Daoy (cell line): ENCODE measurements at places on chromosomes 4 and X. TPM values are rescaled to one million over a fixed set of nuclear protein-coding genes. Genes with fewer than 3 reads are reported as not detected.

GRCh38 chr4:127604949-127605709 is 27.6 kb upstream of the INTU start:
- DNase-seq, result no peak

DNA sequence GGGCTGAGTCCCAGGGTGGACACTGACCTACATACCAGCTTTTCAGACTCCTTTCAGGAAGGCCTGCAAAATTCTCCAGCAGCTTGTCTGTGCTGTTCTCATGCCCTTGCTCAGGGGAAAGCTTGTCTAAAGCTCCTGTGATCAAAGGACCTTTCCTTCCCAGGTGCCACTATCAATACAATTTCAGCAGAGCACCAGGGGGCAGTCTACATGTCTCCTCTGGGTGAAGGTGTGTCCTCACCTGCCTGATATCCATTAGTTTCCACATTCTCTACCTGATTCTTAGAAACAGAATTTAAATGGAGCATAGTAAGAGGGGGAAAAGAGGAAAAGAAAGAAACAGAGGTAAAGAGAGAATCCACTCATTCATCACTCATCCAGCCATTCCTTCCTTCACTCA is 114.2 kb downstream of the PPARGC1A start:
- DNase-seq, result no peak

- no peak for DNase-seq
Measured at GRCh38 chrX:72236841-72237240, 2.0 kb downstream of the ERCC6L start.

Gene CT45A5
- total RNA-seq, result 10.4 and 11.1 TPM in 2 replicates

DNA sequence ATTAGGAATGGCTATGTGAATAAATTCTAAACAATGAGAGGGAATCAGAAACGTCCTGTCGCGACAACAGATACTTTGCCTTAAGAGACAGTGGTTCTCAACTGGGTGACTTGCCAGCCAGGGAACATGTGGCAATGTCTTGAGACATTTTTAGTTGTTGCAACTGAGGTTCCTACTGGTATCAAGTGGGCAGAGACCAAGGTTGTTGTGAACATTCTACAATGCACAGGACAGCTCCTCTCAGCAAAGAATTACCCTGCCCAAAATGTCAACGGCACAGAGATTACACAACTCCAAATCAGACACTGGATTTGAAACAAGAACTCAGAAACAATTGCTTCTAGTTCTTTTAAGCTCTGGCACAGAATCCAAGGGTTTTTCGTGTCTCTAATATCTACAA is 128.6 kb downstream of the ARHGAP6 start:
- no peak for DNase-seq

Gene FDCSP
- total RNA-seq, result 0.97 TPM in 1 of 2 replicates, not detected in the other

- DNase-seq, result peak; percentile 29
Measured at GRCh38 chr4:53905941-53906377, 158.4 kb downstream of the CHIC2 start.

- no peak for DNase-seq
Measured at GRCh38 chrX:34880656-34881055, 61.9 kb upstream of the FAM47B start.

DNA sequence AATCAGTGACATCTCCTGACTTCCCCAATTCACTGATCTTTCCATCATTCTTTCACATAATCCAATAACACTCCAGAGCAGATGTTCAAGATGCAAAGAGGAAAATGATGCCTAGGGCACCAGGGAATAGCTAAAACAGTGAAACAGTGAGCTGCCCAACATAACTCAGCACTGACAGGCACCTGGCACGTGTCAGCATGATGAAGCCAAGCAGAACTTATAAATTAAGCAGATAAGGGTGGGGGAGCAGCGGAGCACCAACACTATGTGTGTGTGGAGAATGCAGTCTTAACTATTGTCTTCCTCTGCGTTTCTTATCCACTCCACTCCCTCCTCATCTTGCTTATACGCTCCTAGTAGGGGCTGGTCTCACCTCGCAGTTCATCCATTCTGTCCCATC is 89.4 kb downstream of the AMMECR1 start:
- DNase-seq, result no peak

- DNase-seq, result peak; percentile 4
Measured at GRCh38 chr4:150402871-150403272, 179.1 kb upstream of the MAB21L2 start.

DNA sequence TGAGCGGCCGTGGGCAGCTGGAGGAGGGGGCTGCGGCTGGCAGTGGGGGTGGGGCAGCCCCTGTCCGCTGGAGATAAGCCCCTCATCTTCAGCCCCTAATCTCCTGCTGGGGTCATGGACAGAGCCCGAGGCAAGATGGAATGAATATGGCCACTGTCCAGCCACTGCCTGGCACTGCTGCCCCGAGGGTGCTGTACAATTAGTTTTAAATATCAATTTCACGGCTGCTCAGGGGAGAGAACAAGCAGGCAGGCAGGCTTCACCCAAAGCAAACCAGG is 64.1 kb upstream of the NKX1-1 start:
- no peak for DNase-seq

- DNase-seq, result no peak
Measured at GRCh38 chrX:104935581-104935980, 284.9 kb downstream of the TEX13A start.

GRCh38 chr4:152382057-152382785 is 153.7 kb downstream of the FBXW7 start:
- DNase-seq, result no peak

DNA sequence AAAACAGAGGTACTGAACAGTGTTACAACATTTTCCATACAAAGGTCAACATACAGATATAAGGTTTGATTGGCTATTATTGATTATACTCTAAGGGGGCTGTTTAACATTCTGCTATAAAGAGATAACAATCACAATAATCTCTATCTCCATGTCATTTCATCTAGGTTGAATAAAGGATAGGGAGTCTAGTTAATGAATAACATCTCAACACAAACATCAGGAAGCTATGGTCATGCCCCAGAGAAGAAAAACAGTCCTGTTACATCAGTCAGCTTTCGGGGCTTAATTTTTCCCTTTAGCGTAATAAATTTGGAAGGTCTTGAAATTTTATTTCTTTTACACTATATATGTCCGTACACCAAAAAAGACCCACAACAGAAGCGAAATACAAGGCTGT is 41.5 kb upstream of the DCAF8L2 start:
- DNase-seq, result no peak

- DNase-seq, result peak; percentile 55
Measured at GRCh38 chrX:103063918-103064434, at the start of gene BEX1. BEX1 (minus strand) TSS chrX:103064171; CDS start chrX:103063274, 897 bp downstream.
